NCI-H2171 (cell line): ENCODE measurements at places on chromosomes 2 and 18.

DNA sequence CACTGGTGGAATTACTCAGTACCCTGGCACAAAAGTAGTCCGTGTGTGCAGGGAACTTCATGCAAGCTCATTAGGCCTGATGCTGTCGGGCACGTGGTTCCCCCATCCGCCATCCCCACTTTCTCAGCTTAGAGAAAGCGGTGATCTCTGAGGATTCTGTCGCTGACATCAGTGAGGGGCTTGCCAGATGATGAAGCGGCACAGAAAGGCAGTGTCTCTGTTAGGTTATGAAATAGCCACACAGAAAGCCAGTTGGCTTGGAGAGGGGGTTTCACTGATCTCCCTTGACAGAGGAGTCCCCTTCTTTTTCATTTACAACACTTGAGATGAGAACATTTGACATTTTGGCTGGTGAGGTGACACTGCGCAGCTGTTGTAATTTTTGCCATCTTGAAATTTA, 179.7 kb downstream of the FAM210A start:
- no peak for DNase-seq

DNA sequence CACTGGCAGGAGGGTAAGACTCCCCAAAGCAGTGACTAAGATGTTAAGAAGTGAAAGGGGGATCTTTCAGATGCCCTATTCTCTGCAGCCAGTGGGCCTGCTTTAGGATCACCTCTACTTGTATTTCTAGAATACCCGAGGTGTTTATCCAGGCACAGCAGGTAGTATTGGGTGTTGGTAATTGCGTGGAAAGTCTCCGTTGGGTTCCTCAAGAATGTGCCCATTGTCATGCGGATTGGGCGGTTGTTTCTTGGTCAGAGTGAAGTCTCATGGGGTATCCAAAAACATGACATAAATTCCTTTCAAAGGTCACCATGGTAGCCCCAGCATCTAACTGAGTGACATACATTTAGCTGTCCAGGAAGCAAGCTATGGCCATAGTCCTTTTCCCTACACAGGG, 308.8 kb downstream of the RPIA start:
- DNase-seq, result no peak

- DNase-seq, result no peak
These were observed 46.7 kb upstream of the GPR17 start for GRCh38 chr2:127599211-127599610.

GRCh38 chr2:169172151-169172735, 102.9 kb downstream of the DHRS9 start:
- DNase-seq, result no peak

DNA sequence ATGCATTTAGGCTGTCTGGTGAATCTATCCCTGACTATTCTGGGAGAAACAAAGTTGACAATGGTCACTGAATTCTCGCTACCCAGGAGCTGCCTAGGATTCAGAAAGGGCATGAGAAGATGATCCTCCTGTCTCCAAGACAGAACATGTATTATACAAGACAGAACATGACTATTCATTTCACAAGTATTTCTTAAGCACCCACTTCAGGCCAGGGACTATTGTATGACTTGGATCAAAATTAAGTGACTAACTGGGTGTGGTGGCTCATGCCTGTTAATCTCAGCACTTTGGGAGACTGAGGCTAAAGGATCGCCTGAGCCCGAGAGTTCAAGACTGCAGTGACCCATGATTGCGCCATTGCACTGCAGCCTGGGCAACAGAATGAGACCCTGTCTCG, 235.8 kb upstream of the RAB12 start:
- no peak for DNase-seq

DNA sequence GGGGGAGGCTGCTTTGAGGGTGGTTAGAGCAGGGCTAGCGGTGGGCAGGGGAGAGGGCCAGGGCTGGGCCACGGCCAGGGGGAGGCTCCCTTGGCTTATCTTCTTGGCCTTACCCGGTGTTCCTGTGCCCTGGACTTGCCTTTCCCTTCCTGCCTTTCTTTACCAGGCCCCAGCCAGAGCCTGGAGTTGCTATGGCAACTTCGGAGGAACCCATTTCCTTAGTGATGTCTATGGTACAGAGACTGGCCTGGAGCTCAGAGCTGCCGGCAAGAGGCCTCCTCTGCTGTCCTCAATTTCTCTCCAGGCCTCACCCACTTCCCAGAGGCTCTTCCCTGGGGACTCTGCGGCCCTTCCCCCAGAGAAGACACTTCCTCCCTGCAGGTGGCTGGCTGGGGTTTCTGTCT, 11.5 kb downstream of the SPEG start:
- DNase-seq, result peak; percentile 27

- DNase-seq, result no peak
These were observed 45.8 kb downstream of the DHX57 start for GRCh38 chr2:38829971-38830370.

DNA sequence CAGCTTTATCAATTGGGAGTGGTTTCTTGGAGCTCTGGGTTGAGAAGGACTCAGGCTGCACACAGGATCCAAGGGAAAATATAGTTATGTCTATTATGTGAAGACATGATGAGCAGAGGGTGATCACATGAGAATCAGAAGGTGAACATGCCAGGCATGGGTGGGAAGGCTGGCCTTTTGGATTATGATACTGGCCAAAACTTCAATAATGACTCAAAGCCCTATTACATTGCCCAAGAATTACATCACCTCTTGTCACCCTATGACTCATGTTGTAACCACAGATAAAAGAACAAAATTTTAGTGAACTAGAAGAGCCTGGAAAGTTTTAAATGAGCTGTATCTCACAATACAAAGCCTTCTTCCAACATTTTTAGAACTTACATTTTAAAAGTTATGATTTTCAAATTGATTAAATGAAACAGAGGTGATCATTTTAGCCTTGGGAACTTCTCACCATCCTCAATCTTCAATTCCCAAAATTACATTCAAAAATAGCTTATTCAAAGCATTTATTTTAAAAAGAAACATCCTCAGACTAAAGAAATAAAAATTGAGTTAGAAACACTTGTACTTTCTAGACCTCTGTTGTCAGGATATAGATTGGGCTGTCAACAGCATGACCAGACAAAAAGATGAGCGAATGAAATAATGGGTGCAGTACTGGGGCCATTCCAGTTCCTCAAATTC, 428.3 kb downstream of the MBD2 start:
- no peak for DNase-seq

- no peak for DNase-seq
These were observed 120.1 kb downstream of the HAUS1 start for GRCh38 chr18:46224181-46224775.

- DNase-seq, result no peak
These were observed 53.5 kb upstream of the RMDN2 start for GRCh38 chr2:37871456-37872191.

GRCh38 chr2:27721335-27721734, 50.2 kb upstream of the MRPL33 start:
- no peak for DNase-seq

DNA sequence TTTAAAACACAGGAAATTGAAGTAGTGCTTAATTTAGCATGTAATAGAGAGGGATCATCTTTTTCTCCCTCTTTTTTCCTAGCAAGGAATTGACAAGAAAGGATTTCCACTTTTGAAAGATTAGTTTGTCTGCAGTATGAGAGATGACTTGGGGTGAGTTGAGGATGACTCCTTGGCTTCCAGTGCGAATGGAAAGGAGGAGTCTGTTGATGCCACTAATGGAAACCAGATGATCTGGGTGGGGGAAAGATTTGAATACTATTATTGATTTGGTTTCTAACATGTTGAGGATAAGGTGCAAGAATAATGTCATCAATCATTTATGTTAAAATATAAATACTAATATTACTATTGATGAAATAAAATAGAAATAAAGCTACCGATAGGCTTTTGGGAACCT, 205.4 kb downstream of the PPP1R1C start:
- no peak for DNase-seq

DNA sequence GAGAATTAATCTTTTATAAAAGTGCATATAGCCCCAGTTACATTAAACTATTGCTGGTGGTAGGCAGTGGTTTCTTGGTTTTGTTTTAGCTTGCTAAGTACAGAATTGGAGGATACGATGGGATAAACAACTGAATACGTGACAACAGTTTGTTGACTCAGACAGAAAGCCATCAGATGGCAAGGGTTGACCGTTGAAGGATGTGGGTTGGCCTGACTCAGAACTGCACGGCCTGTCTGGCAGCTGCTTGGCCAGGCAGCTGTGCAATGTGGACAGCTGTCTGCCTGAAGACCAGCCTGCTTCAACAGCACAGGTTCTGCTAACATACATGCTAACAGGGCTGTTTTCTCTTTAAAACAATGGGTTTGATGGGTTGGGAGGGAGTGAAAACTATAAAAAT, 46.6 kb downstream of the PRKRA start:
- no peak for DNase-seq

GRCh38 chr2:2116657-2117056, 214.4 kb downstream of the MYT1L start:
- no peak for DNase-seq

GRCh38 chr2:8452979-8453903, 228.6 kb upstream of the ID2 start:
- no peak for DNase-seq

GRCh38 chr2:200693836-200694470, 108.1 kb downstream of the AOX1 start:
- DNase-seq, result no peak

DNA sequence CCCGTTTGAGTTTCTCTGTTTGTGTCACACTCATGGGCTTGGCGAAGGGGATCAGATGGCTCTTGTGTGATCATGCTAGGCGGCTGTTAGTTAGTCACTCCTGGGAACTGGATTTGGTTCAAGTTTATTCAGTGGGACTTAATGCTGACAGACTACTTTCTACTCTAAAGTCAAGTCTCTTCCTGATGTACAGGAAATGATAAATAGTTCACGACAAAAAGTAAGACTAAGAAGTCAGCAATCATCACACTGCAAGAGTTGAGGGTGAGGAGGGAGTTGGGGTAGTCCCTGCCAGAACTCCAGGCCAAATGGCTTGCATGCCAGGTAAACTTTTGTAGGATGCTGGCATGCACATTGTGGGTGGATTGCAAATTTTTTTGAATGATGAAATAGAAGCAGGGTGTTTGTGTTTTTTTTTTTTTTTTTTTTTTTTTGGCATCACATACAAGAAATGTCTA, 25.1 kb upstream of the CCL20 start:
- DNase-seq, result no peak

DNA sequence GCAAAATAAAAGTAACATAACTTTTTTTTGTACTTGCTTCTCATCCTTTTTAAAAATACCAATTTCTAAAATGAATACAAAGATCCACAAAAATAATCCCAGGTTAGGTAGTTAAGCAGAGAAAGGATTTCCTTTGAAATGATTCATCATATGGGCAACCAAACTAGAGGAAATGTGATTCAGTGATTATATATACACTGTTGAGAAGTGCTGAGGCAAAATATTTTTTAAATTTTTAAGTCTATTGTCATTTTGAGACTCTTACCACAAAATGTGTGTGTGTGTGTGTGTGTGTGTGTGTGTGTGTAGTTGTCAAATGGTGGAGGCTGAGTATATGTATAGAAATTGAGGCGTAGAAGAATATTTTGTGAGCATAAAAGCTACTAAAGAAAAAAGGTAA, 1075.3 kb downstream of the LRP1B start:
- no peak for DNase-seq

DNA sequence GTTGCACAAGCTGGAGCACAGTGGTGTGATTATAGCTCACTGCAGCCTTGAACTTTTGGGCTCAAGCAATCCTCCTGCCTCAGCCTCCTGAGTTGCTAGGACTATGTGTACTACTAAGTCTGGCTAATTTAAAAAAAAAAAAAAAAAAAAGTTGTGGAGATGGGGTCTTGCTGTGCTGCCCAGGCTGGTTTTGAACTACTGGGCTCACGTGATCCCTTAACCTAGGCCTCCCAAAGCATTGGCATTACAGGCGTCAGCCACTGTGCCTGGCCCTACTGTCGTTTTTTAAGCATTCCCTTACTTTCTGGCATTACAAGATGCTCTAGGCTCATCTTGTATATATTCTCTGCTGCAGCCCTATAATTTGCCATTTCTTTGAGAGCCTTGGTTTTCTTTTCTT, 88.3 kb downstream of the RAPH1 start:
- no peak for DNase-seq

- no peak for DNase-seq
These were observed 96.8 kb downstream of the MSH2 start for GRCh38 chr2:47499621-47500309.

DNA sequence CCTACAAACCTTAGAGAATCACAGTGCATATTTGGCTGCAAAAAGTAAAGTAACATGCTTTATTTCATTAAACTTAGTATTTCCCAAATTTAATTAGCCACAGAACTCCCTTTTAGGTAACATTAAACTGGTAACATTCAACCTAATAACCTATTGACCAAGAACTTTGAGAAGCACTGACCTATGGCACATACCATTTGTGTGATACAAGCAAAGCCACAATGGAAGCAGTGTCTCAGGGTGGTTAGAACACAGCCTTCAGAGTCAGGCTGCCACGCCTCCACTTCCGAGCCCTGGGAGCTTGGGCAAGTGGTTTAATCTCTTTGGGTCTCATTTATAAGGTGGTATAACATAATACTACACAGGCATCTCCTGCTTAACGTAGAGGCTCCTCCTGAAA, 301.4 kb downstream of the PDE11A start:
- no peak for DNase-seq

GRCh38 chr18:3333056-3333720, 71.3 kb downstream of the MYL12B start:
- no peak for DNase-seq

DNA sequence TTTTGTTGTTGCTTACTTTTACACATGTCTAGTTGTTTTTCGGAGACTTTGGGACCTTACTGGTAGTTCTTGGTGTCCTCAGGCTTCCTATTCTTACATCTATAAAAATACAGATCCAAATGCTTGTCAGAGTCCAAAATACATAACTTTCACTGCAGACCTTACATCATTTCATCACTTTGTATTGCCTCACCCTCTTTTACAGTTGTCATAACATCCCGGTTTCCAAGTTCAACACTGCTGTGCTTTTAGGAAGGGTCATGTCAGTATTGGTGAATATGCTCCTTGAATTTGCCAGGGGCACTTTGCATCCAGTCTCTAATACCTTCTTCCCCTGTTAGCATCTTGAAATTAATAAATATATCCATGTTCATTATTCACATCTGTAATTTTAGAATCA, 518.2 kb upstream of the RAB12 start:
- DNase-seq, result no peak
